Activated CD4-positive, alpha-beta T cell treated with anti-CD3 and anti-CD28 coated beads, Interleukin-10, Interleukin-2, amounts not matched to agents 100 ng/mL and 50 ng/mL, durations not matched to agents 16 hours and 8 hours (primary cell): ENCODE measurements at places on chromosomes 2 and 18.

GRCh38 chr2:11628675-11629074 is 41.3 kb downstream of the NTSR2 start:
- no peak for DNase-seq

- DNase-seq = no peak
Observed at GRCh38 chr18:32355896-32356295, 114.8 kb downstream of the GAREM1 start.

- DNase-seq = no peak
Observed at GRCh38 chr2:30481323-30481800, 34.3 kb downstream of the LCLAT1 start.

GRCh38 chr2:236862526-236862925 is 223.2 kb upstream of the COPS8 start:
- no peak for DNase-seq

DNA sequence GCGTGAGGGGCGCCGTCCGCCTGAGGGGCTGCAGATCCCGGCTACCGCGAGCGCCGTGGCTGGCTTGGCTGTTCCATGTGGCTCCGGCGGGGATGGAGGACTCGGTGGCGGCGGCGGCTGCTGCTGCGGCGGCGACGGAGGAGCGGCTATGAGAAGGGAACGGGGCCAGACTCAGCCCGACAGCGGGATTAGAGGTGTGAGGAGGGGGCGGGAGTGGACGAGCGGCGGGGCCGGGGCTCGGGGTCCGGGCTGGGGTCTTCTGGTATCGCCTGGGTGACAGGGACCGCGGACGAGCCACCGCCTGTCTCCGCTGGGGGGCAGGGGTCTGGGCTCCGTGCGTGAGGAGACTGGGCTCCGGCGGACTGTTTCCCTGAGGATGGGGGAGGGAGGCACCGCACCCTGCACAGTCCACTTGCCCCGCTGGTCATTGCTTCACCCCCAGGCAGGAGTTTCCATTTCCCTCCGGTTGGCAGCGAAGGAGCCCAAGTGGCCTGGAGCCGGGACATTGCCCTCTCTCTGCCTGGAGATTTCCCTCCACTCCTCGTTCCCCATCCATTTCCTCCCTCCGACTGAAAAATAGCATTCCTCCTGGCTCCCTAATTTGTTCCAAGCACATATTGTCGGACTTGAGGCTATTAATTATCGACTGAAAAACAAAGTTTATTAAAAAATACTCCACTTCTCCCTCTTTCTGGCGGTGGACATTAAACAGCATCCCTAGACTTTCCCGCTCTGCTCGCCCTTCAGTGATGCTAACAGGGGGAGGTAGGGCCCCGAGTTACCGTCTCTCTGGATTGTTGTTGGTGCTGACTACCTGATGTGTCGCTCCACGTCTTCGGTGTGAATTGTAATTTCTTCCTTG is 577 bp downstream of the EHBP1 start:
- DNase-seq = peak; percentile 43

DNA sequence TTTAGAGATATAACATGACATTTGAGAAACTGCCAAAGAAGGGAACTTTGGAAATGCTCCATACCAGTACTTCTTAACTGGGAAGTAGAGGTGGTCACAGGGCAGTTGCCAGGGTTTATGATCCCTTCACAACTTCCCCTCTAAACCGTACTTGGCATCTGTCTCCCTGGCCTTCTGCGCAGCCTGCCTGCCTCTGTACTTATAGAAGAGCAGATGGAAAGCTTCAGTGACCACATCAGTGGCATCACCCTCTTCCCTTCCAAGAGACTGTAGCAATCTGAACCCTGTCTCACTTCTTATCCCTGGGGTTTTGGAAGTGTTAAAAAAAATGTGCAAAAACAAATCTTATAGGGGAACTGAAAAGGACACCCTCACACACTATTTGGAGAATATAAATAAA is 64.1 kb downstream of the EIF2AK3 start:
- DNase-seq = no peak

DNA sequence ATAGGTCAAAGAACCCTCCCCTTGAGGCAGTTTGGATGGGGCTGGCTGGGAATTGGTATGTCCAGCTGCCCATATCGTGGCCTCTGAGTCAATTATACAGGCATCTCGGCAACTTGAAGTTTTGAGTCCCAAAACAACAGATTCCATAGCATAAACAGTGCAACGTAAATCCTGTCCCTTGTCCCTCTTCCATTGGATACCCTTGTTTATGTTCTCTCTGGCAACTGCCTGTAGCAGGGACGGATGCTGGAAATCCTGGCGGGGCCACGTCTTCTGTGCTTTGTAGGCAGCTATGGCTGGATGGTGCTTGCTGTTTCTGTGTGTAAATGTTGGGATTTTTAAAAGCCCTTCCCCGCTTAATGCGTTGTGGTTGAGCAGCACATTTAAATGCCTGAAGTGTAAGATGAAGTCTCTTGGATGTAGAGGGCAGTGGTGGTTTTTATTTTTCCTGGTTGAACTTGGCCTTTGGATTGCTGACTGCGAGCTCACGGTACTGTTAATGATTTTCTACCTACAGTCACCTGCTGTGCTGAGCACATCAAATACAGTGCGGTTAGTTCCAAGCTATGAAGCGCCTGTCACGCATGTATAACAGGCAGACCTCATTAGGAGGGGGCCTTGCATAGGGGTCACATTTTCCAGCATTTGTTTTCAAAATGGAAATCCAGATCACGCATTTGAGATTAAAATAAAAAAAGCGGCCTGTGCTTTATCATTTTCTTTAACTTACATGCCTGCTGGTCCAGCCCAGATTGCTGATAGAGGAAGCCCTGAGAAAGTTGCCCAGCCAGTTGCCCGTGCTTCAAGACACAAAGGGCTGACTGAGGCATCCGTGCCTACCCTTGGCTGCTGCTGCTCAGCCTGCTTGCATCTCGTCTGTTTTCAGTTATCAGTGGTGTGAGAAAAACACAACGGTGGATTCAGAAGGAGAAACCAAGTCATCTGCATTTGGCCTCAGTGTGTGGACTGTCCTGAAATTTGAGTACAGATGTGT is 84.7 kb downstream of the NEDD4L start:
- no peak for DNase-seq

GRCh38 chr2:69222953-69223658 is 163.9 kb downstream of the GFPT1 start:
- DNase-seq = no peak

DNA sequence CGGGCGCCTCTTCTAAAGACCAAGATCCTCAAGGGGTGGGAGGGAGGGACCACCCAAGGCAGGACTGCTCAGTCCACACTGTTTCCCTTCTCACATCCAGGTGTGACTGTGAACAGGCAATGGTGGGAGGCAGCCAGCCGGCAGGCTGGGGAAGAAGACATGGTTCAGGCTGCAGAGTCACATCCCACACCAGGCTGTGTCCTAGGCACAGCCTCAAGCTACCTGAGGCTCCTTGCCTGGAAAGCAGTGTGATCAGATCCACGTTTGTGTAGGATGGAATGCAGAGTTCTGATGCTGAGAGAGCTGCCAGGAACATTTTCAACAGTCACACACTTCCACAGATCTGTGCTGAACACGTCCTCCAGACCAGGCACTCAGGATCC is 16.4 kb downstream of the SLC66A2 start:
- DNase-seq = no peak

- no peak for DNase-seq
Observed at GRCh38 chr2:46194856-46195255, 102.4 kb upstream of the EPAS1 start.

DNA sequence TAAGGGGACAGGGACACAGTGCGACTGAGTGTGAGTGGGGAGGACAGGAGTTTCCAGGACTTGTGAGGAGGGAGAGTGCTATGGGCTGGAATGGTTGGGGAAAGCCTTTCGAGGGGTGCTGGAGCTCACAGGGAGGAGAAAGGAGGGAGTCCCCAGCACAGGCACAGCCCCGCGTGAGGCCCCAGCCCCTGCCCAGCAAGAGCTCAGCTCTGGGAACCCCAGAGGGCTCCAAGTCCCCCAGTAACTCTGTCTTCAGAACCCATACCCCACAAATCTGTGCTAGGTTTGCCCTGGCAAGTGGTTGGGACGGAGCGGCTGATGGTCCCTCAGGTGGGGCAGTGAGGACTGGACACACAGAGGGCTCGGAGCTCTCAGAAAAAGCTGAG is 75.4 kb downstream of the SFXN5 start:
- DNase-seq = no peak

DNA sequence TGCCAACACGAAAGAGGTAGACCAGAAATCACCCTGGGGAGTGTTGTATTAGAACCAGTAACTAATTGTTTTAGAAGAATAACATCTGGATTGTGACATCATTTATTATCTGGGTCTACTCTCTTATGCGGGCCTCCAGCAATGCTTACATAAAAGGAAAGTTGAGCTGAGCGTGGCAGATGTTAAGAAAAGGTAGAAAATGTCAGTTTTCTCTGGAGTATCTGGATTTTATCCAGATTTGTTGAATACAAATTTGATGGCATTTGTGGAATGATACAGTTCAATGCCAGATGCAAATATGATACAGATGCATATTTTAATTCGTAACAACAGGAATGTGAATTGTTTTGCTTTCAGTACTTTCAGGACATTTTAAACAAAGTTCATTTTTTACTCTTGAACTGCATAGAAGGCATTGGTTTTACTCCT is 90.3 kb downstream of the PRPF40A start:
- DNase-seq = no peak

- DNase-seq = no peak
Observed at GRCh38 chr18:78751664-78752063, 228.0 kb upstream of the SALL3 start.
